ENCODE measurements at places on chromosomes 3 and 15.

DNA sequence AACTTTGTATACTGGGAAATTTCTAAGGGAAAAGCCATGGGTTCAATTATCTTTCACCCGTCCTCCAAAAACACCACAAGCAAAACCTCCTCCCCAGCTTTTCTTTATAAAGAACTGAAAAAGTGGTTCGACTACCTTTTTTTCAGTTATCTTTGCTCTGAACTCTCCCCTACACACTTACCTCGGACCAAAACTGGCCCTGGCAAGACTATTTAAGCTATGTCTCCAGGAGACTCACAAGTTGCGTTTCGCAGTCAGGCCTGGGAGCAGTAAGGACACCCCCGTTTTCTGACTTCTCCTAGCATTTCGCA lies 645 bp downstream of the COPS2 start:
- DNase-seq: no peak

- peak; percentile 12 for DNase-seq
These were observed 1.8 kb downstream of the CLASP2 start for GRCh38 chr3:33716227-33716626.

DNA sequence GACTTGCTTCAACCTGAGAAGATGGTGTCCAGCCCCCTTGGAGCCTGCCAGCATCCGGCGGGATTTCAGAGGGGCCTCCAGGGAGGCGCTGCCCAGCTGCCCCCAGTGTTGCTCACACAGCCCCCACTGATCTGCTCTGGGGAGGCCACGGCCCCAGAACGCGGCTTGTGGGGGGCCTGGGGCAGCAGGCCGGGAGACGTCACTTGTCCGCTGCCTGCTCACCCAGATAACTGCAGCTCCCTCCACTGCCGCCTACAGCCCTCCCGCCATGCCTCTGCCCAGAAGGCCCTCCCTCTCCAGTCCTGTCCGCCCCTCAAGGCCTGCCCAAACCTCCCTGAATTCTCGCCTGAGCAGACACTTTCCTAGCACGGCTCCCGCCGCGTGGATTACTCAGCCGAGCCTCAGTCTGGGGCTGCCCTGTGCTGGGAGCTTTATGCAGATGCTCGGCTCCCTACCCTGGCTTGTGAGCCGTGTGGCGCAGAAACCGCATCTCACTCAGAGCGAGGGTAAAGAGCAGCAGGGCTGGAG lies 17.2 kb upstream of the ADIPOQ start:
- peak; percentile 75 for DNase-seq

GRCh38 chr15:100224206-100225185 lies 117.3 kb downstream of the ADAMTS17 start:
- no peak for DNase-seq

DNA sequence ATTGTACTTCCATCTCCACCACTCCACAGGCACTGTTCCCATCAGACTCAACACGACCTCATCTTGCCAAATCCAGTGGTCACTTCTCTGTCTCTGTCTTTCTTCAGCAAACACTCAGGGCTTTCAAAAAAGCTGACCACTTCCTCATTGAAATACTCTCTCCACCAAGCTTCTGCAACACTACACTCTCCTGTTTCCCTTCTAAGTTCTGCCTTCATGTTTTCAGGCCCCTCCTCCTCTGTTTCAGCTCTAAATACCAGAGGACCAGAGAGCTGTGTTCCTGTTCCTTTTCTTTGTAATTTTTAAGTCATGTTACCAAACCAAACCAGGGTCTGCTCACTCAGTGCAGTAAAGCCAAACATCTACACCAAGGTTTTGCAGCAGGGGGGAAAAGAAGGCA lies 33.8 kb upstream of the ACP3 start:
- peak; percentile 35 for DNase-seq

- peak; percentile 90 for DNase-seq
These were observed 941 bp downstream of the ZBED2 start for GRCh38 chr3:111594205-111594604.

GRCh38 chr3:115099986-115100571 lies 47.0 kb downstream of the ZBTB20 start:
- peak; percentile 73 for DNase-seq

GRCh38 chr3:114143817-114144216 lies 35.0 kb downstream of the DRD3 start:
- no peak for DNase-seq

GRCh38 chr15:85618956-85619491 lies 175.7 kb downstream of the KLHL25 start:
- peak; percentile 99 for DNase-seq

DNA sequence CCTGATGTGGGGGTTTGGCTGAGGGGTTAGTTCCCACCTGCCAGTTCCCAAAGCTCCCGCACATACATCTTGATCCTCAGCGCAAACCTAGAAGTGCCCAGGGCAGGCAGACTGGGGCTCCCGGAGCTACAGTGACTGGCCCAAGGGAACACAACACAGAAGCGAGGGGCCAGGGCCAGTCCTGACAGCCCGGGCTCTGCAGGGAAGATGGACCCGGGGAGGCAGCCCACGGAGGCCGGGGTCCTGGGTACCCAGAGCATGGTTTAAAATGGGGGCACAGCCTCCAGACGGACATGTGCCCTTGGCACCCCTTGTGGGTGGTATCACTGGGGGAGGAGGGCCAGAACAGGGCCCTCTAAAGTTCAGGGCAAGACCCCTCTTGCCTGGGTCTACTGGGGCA lies 5.1 kb downstream of the CPN2 start:
- no peak for DNase-seq

- no peak for DNase-seq
These were observed 364.9 kb upstream of the MCTP2 start for GRCh38 chr15:93866476-93866875.

DNA sequence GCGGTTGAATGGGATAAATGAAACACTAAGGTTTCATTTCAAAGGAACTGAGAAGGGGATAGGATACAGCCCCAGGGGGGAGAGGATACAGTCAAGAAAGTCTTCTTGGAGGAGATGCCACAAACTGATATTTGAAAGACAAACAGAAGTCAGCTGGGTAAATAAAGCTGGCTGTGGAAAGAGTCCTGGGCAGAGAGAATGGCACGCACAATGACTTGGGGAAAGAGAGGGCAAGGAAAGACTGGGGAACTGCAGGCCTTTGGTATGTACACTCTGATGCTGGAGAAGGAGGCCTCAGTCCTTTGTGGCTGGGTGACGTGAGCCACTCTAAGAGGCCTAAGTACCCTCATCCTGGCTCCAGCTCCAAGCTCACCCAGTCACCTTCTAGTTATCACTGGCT lies 45.2 kb upstream of the LMCD1 start:
- no peak for DNase-seq
